ENCODE measurements at places on chromosomes 2 and 18.

DNA sequence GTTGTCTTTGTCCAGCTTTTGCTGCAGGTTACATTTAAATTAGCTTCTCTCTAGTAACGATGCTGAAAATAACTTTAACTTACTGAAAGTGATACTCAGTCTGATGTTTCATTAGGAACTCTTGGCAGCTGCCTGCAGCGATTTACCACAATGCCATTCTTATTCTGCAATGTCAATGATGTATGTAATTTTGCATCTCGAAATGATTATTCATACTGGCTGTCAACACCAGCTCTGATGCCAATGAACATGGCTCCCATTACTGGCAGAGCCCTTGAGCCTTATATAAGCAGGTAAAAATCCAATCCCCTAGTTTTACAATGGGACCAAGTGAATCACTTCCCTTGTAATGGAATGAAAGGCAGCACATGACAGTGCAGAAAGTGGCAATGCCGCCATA, 16.3 kb upstream of the MFF start:
- peak; percentile 43 for DNase-seq

DNA sequence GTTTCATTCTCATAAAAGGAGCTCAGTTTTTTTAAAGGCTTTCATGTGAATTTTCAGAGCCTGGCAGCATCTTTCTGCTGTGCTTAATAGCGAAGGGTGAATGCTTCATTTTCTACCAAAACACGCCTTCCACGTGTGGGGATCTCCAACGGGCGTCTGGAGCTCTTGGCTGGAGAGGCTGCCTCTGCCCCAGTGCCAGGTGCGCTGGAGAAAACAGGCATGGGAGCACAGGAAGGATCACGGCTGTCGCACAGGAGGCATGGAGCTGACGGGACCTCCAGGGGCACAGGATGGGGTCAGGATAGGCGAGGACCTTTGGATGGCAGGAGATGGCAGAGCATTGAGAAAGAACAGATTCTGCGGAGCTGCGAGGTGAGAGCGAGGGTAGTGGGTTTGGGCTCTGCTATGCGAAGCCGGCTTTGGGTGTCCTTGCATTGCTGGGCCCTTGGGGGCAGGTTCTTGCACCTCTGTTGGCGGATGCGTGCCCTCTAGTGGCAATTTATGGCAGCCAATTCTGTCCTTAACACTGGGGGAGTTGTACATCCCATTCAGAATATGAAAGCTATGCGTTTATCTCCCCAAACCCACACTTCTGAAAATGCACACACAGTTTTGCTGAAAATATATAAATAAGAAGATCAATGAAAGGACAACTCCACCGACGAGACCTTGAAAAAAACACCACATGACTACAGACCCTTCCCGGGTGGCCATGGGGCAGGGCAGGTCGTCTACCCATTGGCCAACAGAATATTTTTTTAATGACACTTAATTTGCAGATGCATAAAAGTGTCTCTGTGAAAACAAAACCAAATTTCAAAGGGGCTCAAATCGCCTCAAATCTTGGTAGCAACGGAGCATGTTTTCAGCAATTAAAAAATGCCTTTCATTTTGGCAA, 90.4 kb upstream of the SLC35G4 start:
- peak; percentile 26 for DNase-seq

DNA sequence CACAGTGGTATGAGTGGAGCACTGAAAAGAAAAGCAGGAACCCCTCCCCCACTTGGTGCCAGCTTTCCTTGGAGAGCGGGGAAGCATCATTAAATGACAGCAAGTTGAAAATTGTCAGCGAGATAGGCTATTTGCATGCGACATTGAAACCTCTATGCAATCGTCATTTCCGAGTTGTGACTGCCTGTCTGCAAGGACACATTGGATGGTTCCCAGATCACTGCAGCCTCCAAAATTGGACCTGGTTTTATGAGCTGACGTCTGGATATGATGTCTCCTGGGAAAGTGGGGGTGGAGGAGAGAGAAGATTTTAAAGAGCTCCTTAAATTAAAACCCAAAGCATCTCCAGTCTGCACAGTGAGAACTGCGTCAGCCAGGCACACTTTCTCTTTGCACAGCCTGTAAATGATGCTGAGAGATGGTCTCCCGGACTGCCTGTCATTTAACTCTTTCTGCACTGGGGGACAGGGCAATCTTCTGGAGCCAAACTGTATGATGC, 57.8 kb upstream of the KIF5C start:
- peak; percentile 7 for DNase-seq

GRCh38 chr2:104932243-104932642, 78.3 kb downstream of the POU3F3 start:
- no peak for DNase-seq

DNA sequence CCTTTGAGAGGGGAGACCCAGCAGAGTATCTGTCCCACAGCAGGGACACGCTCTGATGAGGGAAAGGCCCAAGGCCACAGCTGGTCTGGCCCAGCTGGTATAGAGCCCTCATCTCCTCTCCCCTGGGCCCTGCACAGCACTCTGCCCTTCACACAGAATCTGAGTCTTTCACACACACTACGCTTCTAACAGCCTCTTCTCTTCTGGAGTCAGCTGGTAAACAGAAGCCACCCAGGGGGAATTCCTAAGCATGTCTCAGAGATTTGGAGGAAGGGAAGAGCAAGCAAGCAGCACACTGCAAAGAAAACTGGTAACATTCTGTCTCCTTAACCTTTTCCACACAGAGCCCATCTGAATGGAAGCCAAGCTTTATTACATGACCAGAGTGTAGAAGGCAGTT, 121.1 kb upstream of the ACAA2 start:
- peak; percentile 30 for DNase-seq

- DNase-seq = peak; percentile 2
Measured at GRCh38 chr2:37891846-37892435, 33.1 kb upstream of the RMDN2 start.

- no peak for DNase-seq
Measured at GRCh38 chr2:174711206-174711605, 53.1 kb downstream of the CHRNA1 start.

DNA sequence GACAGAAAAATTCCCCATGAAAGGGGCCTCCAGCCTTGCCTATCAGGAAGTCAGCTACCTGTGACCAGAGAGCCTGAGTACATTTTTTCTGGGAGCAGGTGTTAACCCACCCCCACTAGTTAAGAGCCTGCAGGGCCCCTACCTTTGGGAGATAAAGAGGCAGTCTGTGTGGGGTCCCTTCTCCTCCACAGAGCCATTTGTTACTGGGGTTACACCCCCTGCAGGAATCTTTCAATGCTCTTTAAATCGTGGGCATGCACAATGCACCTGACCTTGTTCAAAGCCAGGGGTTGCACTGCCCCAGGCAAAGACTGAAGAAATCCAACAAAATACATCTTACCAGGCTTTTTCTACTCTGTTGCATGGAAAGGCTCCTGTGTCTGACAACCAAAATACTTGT, 15.7 kb upstream of the LYPD6 start:
- DNase-seq = no peak

DNA sequence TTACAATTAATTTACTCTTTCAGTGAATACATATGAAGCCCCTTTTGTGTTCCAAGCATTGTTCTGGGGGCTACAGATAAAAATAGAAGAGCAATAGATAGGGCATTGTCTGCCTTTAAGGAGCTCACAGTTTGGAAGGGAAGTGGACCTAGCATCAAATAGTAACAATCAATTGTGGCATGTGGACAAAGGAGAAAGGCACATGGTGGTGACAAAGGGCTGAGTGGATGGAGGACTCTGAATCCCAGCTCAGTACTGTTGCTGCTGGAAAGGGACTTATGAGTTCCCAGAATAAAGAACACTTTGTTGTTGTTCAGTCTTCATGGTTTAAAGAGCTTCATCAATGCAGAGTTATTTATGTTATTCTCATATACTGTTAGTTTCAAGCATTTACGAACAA, 217.7 kb downstream of the HRH4 start:
- DNase-seq = no peak

- no peak for DNase-seq
Measured at GRCh38 chr2:96526615-96527285, 9.8 kb upstream of the ARID5A start.

DNA sequence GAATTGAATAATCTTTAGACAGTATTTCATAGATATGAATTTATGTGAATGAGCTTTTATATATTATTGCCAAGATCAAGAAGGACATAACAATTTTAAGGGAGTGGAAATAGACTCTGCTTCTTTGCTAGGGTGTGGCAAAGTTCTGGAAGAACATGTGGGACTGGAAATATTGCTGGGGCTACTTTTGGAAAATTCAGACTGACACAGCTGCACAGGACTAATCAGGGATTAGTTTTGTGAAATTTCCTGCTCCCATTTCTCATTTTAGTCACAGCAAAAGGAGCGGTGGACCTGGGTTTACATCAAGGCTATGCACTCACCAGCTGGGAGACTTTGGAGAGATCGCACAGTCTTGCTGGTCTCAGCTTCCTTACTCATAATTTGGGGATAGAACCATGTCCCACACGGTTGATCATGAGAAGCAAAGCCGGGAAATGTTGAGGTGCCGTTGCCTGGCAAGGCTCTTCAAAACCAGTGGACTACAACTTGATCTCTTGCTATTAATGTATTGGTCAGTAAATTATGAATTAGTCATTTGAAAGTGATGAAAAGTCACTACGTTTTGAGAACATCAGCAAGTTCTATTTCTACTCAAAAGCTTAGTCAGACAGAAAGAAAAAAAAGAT, 42.4 kb downstream of the IL1RL2 start:
- peak; percentile 11 for DNase-seq

DNA sequence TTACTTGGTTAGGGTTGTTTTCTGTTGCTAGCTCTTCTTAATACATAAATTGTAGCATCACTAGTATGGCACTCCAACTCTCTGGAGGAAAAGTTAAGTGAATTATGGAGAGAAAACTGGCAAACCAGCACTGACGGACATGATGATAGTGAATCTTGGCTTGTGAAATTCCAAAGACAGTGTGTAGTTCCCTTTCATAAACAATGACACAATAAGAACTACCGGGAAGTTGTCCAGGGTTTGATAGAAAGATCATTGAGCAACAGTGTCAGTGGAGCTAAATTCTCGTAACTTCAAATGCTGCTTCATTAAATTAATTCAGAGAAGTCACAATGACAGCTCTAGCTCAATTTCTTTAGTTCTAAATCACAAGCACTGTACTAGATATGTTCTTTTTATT, 66.5 kb downstream of the RIT2 start:
- DNase-seq = peak; percentile 2

DNA sequence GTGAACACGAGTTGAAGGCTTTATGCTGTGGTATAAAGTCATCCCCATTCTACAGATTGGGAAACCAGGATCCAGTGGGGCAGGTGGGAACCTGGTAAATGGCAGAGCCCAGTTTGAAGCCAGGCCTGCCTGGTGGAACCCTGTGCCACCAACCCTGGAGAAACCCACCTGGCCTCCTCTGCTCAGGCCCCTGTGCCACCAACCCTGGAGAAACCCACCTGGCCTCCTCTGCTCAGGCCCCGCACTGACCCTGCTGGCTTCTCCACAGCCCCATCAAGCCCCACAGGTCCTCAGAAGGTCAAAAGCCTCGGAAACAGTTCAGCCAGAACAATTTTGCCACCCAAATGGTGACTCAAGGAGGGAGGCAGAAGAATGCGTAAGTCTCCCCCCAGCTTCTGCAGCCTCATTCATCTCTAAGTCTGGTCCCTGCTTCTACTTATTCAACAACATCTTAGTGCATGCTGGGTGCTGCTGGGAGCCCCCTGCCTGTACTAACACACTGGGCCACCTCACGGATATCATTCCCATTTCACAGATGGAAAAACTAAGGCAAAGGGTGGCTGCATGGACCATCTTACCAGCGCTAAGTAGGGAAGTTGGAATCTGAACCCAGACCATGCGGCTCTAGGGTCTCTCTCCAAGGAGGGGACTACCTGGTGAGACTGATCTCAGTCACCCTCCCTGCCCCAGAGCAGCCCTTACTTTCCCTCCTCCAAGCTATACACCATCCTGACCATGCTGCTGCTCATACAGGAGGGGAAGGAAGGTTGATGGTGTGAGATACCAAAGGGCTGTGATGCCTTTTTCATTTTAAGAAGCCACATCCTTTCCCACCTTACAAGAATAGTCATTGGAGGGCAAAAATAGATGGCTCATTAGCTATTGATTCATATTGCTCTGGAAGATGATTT, 93.7 kb upstream of the ID2 start:
- no peak for DNase-seq

DNA sequence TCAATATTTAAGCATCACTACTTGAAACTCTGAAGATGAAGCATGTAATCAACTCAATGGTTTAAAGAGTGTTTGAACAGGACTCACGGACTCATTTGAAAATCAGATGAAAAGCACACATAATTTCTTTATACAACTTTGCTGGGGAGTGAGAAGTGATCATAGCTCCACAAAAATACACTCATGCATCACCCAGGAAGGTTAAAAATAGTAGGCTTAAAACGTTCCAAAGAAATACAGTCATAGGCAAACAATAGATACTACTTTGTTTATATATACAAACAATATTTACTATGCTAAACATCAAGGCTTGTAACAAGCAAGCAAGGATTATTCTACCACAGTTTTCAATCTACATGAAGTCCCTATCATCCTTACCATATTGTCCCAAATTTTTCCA, 11.6 kb downstream of the HNRNPLL start:
- no peak for DNase-seq

- DNase-seq = no peak
Measured at GRCh38 chr2:101610750-101611315, 86.7 kb upstream of the MAP4K4 start.

- DNase-seq = no peak
Measured at GRCh38 chr2:42839809-42840501, 47.6 kb upstream of the HAAO start.

GRCh38 chr2:18703555-18703954, 114.2 kb upstream of the NT5C1B start:
- DNase-seq = no peak

DNA sequence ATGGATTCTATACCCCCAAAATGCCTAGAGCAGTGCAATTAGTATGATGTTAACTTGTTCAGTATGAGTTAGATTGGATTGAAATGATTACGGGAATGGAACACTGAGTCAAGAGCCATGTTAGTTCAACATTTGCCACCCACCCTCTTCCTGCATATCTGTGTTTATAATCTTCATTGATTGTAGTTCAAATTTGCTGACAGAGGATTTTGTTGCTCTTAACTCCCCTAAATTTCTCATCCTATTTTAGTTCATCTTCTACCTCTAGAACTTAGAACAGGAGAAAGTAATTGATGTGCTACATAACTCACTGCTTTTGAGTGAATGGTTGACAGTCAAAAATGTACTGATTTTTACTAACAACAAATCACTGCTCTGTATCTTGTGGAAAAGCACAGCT, 673.5 kb upstream of the NRXN1 start:
- no peak for DNase-seq

GRCh38 chr2:111659361-111660333, 224.3 kb downstream of the ANAPC1 start:
- DNase-seq = peak; percentile 86

- peak; percentile 82 for DNase-seq
Measured at GRCh38 chr2:72893594-72894319, 6.5 kb downstream of the SPR start.

- no peak for DNase-seq
Measured at GRCh38 chr18:25189391-25190185, 162.4 kb downstream of the ZNF521 start.

- peak; percentile 68 for DNase-seq
Measured at GRCh38 chr2:27959496-27959895, 69.0 kb downstream of the BABAM2 start.

Data from adipocyte (in vitro differentiated cells).